ENCODE measurements at places on chromosomes 12 and 14. TPM values are rescaled to one million over a fixed set of nuclear protein-coding genes. Genes with fewer than 3 reads are reported as not detected.

CDC42BPB gene
- 90.3 TPM for polyA plus RNA-seq

DNA sequence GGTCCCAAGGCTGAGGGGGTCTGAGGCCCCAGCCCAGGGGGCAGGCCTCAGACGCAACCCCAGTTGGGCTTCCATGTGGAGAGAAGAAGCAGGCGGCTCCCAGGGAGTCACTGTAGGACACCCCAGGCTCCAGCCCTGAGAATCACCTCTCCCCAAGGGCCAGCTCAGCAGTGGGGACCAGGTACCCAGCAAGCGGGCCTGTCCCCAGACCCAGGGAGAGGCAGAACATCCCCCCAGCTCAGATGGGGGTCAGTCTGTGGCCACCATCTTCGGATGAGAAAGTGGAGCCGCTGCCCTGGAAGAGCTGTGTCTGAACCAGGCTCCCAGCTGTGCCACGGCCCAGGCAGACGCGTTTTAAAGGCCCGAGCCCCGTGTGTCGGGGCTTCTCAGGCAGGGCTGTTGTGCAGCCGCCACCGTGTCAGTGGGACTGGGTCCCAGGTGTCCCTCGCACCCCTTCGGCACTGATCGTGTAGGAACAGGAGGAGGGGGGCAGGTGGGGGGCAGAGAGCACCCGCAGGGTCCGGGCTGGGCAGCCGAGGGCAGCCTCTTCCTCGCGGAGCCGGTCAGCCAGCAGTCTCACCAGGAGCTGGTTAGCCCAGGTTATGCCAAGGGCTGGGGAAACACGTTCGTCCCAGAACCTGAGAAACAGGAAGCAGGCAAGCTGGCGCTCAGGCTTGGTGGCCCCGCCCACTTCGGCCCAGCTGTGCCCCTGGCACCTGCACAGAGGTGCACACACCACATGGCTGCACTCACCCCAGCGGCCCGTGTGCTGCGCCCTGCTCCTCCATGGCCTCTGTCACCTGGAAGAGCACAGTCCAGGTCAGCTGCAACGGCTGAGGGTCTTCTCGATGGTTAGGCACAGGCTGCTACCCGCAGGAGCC is 16.6 kb downstream of the XRCC3 start:
- peaks cover 30% of the 10 kb centered on the region for H3K4me1 ChIP-seq
- no peaks in the 10 kb centered on the region for H3K27me3 ChIP-seq
- no peak overlapping the region for H3K27ac ChIP-seq
- H3K36me3 ChIP-seq = no peaks in the 10 kb centered on the region
- H3K4me3 ChIP-seq = no peak overlapping the region

SLC4A8 gene
- 52.7 TPM for polyA plus RNA-seq

FOXG1 gene
- 9.0 TPM for polyA plus RNA-seq

SLC2A3 gene
- 22.3 TPM for polyA plus RNA-seq

- H3K4me1 ChIP-seq = peaks cover 28% of the 10 kb centered on the region
- H3K4me3 ChIP-seq = no peak overlapping the region
- DNase-seq = no peak
- H3K36me3 ChIP-seq = no peaks in the 10 kb centered on the region
Measured at GRCh38 chr12:106097011-106097410, 41.7 kb downstream of the NUAK1 start.

- peaks cover 12% of the 10 kb centered on the region for H3K4me1 ChIP-seq
- H3K27ac ChIP-seq = peak overlapping the region; percentile 79
- H3K4me3 ChIP-seq = peak overlapping the region; percentile 80
- peak; percentile 57 for DNase-seq
Measured at GRCh38 chr12:88579601-88580050, 645 bp downstream of the KITLG start.

DNA sequence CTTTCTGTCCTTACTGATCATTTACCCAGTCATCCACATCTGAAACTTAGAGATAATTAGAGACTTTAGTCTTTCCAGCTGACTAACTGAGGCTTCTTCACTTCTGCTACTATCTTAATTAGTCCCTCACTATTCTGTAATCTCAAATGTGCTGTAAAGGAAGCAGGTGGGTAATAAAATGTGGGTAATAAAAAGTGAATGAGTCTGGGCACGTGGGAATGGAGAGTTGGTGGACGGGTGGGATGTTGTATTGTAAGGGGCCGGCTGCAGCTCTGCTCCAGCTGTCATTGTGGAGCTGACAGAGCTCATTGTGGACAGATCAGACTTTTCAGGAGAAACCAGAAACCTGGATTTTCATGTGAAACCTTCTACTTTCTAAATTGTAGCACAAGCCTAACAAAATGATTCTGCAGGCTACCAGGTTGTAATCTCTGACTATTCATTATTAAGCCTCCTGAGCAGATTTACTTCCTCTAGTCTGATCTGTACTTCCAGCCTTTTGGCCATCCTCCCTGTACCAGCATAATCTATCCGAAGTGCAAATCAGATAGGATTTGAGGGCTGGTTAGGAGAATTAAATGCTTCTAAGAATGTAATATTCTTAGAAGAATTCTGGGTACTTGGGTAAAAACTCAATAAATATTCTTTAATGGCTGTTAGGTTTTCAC is 42.0 kb upstream of the BMAL2 start:
- DNase-seq = no peak
- H3K36me3 ChIP-seq = no peaks in the 10 kb centered on the region
- H3K27ac ChIP-seq = peak overlapping the region; percentile 46
- no peaks in the 10 kb centered on the region for H3K27me3 ChIP-seq
- no peak overlapping the region for H3K4me3 ChIP-seq

- no peak overlapping the region for H3K4me3 ChIP-seq
- no peak overlapping the region for H3K27ac ChIP-seq
- H3K4me1 ChIP-seq = no peaks in the 10 kb centered on the region
- H3K27me3 ChIP-seq = no peaks in the 10 kb centered on the region
- DNase-seq = no peak
Measured at GRCh38 chr12:30836656-30837445, 82.1 kb upstream of the CAPRIN2 start.
